ENCODE measurements at places on chromosomes 4 and X. TPM values are rescaled to one million over a fixed set of nuclear protein-coding genes. Genes with fewer than 3 reads are reported as not detected.

DNA sequence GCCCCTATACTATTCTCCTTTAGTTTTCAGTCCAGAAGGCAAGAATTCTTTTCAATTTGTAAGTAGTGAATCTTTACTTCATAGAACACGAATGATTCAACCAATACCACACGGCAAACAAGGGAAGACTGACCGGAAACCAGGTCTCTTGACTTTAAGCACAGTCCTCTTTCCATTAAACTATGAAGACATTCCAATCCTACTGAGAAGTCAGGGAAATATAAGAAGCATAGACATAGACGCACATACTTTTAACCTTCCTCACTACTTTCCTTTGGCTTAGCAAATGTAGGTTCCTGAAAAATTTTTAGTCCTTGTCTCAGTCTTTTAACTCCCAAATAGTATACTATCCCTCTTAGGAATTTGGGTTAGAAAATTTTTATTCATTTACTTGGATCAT, 9.1 kb downstream of the CHRDL1 start:
- no peaks in the 10 kb centered on the region for H3K4me1 ChIP-seq
- no peaks in the 10 kb centered on the region for H3K36me3 ChIP-seq
- no peaks in the 10 kb centered on the region for H3K27me3 ChIP-seq

DNA sequence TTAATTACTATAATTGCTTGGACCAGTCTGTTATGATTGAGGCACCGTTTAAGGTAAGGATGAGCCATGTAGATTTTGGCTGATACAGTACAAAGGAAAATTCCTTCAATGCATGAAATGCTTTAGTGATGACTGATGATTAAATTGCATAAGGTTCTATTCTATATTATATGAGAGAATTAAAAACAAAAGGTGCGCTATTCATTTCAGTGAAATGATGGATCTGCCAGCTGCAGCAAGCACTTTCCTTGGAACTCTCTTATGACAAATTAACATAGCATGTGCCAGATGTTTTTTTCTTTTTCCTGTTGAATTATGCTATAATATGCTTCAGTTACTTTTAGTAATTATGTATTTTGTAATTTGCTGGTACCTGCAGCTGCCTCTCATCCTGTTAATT, 98.5 kb downstream of the JADE1 start:
- no peak for DNase-seq
- no peaks in the 10 kb centered on the region for H3K4me1 ChIP-seq
- H3K4me3 ChIP-seq = no peak overlapping the region
- H3K27me3 ChIP-seq = no peaks in the 10 kb centered on the region
- H3K36me3 ChIP-seq = no peaks in the 10 kb centered on the region
- no peak overlapping the region for H3K27ac ChIP-seq

- H3K36me3 ChIP-seq = no peaks in the 10 kb centered on the region
- peak; percentile 6 for DNase-seq
Observed at GRCh38 chr4:7399440-7400234, 35.1 kb downstream of the PSAPL1 start.

DNA sequence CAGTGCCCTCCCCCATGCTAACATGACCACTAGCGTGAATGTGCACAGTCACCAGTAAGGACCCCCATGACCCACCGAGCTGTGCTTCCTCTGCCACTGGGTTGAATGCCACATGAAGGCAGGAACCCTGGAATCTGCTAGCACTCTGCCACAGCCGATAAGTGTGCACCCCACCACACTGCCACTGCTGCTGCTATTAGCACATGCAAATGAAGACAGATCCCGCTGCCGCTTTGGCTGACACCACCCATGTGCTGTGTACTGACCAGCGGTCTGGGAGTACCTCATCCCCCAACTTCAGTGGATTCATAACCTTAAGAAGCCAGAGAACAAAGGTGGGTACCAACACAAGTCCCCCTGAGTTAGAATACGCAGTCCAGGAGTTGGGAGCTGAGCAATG, 200.9 kb upstream of the ARHGEF9 start:
- no peaks in the 10 kb centered on the region for H3K36me3 ChIP-seq
- no peak overlapping the region for H3K27ac ChIP-seq
- DNase-seq = no peak
- H3K4me3 ChIP-seq = no peak overlapping the region
- no peaks in the 10 kb centered on the region for H3K27me3 ChIP-seq

- H3K27ac ChIP-seq = no peak overlapping the region
- no peak for DNase-seq
- H3K4me3 ChIP-seq = no peak overlapping the region
- no peaks in the 10 kb centered on the region for H3K27me3 ChIP-seq
- no peaks in the 10 kb centered on the region for H3K36me3 ChIP-seq
- no peaks in the 10 kb centered on the region for H3K4me1 ChIP-seq
Observed at GRCh38 chr4:131644619-131645018, 1504.5 kb upstream of the PCDH10 start.

SYNPO2 gene
- 174 TPM for total RNA-seq
